ENCODE measurements at places on chromosomes 1 and 21.

DNA sequence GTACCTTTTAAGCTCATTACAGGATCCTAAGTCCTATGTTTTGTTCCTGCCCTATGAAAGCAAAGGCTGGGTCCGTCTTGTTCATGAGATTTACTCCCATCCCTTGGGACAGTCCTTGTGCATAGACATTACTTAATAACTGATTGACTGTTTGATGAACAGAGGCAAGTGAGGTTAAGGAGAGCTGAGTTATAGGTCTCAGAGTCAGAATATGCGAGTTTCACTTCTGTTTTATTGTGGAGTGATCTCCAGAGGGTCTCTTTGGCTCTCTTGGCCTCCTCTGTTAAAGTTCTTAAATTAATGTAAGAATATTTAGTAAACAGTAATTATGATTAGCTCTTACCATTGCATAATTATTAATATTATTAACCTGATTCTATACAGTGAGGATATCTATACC, 52.6 kb downstream of the BRINP2 start:
- DNase-seq: no peak

DNA sequence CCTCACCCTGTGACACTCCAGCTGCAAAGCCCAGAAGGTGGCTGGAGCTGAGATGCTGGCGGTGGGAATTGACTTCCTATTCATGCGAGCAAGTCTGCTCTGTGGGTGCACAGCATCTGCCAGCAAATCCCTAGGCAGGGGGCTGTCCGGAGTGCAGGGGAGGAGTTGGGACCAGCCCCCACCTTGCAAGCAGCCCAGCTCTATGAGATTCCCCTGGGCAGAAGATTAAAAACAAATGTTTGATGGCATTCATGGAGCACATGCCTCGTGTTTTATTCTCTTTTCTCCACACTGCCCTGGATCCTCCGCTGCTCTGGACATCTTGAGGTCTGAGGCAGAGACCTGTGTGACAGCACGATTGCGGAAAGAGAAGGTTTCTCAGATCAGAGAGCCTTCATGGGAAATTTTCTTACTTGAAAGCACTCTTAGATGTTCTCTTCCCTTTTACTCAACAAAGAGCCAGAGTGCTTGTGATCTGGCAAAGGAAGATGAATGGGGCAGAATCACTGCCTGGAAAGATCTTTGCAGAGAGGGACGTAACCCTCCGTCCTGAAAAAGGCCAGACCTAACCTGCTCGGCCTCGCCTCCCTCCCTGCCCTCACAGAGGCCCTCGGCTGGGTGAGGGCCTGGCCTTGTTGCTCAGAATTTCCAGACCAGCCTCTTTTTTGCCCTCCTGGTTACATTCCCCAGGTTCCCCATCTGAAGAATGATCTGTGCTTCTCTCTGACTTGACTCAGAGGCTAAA, 597.1 kb downstream of the KIF26B start:
- no peak for DNase-seq

DNA sequence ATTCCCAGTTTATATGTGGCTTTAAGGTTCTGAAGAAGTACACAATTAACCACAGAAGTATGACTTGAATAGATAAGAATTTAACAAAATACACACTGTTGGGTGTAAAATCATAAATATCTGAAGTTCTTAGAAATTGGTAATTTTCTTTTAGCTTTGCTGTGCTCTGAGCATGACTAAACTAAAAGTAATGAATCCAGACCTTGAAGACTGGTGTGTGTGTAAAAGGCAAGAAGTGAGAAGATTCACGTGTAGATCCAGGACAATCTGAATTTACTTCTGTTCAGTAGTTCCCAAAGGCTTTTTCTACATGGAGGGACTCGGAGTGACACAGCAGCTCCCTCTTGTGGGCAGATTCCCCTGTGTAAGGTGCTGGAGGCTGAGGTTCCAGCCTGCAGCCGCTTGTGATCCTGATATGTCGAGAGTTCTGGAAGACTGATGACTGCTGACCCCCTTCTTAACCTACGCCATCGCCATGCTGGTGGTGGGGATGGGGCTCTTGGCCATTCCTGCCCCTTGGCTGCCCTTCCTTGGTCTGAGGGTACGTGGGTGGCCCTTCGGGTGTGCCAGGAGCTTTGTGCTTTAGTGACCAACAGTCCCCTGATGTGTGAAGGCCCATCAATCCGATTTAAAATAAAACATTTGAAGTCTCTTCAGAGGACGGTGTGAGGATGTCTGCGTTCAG, 62.7 kb downstream of the ADARB1 start:
- DNase-seq: peak; percentile 83

- no peak for DNase-seq
These were observed 9.4 kb downstream of the SELENON start for GRCh38 chr1:25809283-25809926.

DNA sequence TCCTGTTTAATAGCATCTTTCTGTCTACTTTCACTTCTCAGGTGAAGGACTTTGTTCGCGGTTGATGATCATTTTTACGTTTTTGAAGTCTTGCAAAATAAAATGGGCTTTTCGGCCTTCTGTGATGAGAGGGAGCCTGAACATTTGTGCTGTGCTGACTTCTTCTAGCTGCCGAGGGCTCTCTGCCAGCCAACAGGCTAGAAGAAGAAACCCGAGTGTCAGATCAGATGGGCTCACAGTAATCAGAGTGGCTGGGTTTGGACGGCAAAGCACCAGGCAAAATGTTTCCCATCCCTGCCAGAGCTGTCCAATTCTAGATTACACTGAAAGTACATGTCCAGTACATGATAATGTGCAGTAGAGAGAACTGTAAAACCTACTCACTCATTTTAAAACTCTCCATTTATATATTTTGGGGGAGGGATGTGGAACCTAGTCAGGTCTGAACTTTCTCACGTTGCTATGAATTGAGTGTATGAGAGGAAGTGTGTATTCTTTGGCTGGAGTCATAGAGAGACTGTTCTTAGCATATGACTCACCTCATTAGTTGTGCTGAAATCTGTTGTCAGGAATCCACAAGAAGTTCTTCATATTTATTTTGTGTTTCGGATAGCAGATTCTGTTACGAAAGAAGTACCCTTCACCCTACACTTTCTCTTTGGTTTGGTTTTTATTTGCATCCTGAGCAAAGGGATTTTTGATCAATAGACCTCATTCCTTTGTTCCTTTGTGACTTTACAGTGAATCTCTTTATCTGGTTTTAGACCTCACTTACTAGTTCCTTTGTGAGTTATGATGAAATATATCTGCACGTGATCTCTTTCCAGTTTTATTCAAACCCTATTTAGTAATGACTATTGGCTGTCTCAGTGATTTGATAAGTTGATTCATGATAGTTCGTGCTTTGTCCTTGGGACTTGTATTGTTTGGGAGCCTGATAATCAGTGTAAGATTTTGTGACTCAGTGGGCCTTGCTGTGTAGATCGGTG, 4.8 kb downstream of the ATP1A1 start:
- peak; percentile 48 for DNase-seq

- no peak for DNase-seq
These were observed 51.7 kb downstream of the RASSF5 start for GRCh38 chr1:206558794-206559671.

GRCh38 chr1:7578206-7578605, 192.9 kb upstream of the VAMP3 start:
- no peak for DNase-seq

DNA sequence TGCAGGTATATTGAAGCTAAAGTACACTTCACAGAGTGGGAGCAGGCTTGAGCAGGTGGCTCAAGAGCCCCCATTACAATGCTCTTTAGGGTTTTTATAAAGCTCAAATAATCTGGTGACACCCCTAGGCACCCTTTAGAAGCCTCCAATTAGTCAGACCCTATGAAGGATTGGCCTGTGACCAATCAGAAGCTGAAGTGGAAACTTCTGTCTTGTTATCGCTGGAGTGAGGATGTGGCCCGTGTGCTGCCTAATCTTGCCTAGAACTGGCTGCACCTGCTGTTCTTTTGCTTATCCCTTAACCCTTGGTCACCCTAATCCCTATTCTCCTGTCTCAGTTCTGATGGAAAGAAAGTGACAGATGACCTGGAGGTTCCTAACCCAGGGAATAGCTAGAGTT, 70.8 kb upstream of the ABCG1 start:
- DNase-seq: no peak

All from left hindlimb (tissue), 1 donor.